ENCODE measurements at places on chromosomes 12 and 14.

DNA sequence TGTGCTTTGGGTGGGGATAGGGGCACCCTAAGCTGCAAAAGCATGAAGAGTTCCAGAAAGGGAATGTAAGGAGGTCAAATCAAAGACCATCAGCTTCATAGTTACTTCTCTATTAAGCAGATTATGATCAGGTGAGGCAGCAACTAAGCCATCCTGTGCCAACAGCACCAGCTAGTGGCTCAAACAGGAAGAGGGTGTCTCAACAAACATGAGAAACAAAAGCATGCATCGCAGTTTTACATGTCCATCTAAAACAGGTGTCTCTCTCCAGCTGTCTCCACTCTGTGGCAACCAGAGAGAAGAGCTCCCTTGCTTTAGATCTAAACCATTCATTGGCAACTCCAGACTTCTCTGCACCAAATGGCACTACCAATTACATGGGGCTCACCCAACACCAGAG, 52.9 kb downstream of the ACTN1 start:
- peak; percentile 49 for DNase-seq

DNA sequence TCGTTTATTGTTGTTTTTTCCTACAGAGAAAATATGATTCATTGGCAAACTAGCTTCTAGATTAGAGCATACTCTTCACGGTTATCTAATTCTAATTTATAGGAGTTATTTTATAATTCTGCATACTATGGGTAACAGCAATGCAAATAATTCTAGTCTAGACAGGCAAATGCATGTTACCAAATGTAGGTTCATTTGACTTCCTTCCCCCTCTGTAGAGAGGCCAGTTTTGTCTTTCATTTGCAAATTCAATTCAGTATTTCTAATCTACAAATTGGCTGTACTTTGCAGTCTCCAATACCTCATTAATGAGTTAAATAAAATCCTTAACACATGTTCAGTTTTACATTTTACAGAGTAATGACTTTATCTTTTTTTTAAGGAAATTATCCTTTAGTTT, 4.2 kb downstream of the LGMN start:
- no peak for DNase-seq

DNA sequence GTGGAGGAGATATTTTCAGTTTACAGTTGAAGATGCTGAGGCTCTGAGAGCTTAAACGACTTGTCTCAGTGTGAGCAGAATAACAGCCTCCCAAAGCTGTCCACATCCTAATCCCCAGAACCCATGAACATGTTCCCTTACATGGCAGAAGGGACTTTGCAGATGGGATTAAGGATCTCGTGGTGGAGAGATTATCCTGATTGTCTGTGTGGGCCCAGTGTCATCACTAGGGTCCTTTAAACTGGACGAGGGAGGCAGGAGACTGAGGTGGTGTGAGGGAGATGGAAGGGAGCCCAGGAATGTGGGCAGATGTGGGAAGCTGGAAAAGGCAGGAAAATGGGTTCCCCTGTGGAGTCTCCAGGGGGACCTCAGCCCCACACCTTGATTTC, 9.6 kb upstream of the KRT80 start:
- DNase-seq: no peak

GRCh38 chr12:122813310-122813713, 21.9 kb upstream of the HIP1R start:
- DNase-seq: no peak

GRCh38 chr12:105922670-105923102, 216.1 kb downstream of the NUAK1 start:
- DNase-seq: no peak
